ENCODE measurements at places on chromosomes 12 and 14.

GRCh38 chr14:29301571-29301970 lies 535.0 kb downstream of the FOXG1 start:
- no peak for DNase-seq

GRCh38 chr12:108333898-108334699 lies 5.0 kb downstream of the CMKLR1 start:
- no peak for DNase-seq

- peak; percentile 86 for DNase-seq
Measured at GRCh38 chr12:125183187-125184067, 118.2 kb downstream of the AACS start.

DNA sequence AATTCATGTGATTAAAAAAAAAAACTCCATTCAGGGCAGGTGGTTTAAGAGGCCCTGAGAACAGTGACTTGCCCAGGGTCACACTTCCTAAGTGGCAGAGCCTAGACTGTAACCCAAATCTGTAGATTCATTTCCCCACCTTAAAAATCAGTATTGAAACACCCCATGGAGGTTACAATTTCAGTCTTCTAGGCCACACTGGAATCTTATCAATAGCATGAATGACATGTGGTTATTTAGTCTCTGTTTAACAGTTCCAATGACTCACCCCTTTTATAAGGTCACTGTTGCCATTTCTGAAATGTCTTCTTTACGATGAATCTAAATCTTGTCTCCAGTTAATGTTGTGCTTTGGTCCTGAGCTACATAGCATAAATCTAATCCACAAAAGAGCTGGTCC lies 262.3 kb upstream of the GRIP1 start:
- DNase-seq: no peak

- no peak for DNase-seq
Measured at GRCh38 chr12:101582937-101583336, 11.8 kb upstream of the MYBPC1 start.

- DNase-seq: peak; percentile 39
Measured at GRCh38 chr12:132523576-132524331, 33.8 kb downstream of the FBRSL1 start.

DNA sequence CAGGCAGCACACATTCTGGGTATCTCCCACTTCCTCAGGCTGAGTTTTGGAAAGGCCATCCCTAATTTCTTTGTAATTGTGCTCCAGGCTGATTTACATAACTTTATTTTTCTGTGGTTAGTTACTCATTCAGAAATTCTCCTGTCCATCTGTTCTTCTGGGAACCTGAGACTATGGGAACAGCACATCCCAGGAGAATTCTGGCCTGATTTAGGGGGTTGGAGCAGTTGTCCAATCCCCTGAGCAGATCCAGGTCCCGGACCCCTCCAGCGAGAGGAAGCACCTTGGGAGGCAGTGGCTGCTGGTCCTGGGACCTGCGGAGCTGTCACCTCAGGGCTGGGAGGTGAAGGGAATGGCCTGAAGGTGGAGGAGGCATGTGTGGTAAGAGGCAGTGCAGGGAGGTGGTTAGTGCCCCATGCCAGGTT lies 40.4 kb downstream of the TSPAN9 start:
- DNase-seq: no peak

DNA sequence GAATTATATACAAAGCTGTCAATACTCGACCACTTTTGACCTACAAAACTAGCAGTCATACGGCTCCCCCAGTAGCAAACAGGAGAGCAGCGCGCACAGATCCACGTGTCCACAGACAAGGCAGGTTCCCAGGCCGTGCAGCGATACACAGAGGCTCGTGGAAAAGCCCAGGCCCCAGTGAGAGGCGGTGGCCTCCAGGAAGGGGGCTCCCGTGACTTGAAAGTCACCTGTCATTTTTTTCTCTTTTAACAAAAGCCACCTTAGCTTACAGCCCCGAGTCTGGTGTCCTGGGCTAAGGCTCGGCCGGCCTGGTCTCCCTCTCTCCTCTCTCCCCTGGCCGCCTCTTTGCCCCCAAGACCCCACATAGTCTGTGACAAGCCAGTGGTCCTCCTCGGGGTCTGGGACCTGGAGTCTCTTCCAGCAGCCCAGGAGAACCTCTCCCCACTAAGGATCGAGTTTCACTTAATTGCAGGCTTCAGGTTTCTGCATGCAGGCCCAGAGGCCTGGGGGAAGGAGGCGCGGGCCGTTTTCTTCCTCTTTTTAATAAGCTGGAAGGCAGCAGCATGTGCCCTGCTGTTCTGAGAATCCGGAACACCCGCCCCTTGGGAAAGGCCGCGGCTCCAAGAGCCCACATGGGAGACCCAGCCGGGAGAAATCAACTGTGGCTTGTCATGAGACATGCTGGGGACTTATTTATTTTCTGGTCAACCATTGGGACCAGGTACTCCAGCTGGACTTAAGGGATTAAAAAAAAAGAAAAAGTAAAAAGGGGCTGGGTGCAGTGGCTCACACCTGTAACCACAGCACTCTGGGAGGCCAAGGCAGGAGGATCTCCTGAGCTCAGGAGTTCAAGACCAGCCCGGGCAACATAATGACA lies 15.9 kb downstream of the NCOR2 start:
- no peak for DNase-seq

- DNase-seq: no peak
Measured at GRCh38 chr14:54189748-54190354, 207.0 kb upstream of the CDKN3 start.

GRCh38 chr12:1367331-1368291 lies 226.8 kb downstream of the FBXL14 start:
- DNase-seq: no peak

GRCh38 chr14:78278464-78279250 lies 108.5 kb downstream of the NRXN3 start:
- no peak for DNase-seq

DNA sequence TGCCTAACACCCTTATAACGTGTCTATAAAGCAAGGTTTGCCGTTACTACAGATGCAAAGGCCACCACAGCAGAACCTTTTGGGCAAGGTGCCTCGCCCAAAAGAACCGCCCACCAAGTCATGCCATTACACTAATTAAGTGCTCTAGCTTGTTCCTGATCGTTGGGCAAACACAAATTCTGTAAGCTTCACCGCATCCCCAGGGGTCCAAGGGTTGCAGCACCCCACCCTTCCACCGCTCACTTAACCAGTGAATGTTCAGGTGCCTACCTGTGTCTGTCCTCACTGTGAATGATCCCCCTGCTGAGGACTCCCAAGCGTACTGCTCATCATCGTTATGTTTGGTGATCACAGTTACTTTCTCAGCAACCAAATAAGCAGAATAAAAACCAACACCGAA lies 1.4 kb downstream of the HSP90AA1 start:
- no peak for DNase-seq

GRCh38 chr12:123761841-123762714 lies at the start of gene DNAH10:
Gene DNAH10, plus strand, starts transcription at chr12:123762301. Its CDS starts 36 bp downstream, at chr12:123762337.
- DNase-seq: no peak

DNA sequence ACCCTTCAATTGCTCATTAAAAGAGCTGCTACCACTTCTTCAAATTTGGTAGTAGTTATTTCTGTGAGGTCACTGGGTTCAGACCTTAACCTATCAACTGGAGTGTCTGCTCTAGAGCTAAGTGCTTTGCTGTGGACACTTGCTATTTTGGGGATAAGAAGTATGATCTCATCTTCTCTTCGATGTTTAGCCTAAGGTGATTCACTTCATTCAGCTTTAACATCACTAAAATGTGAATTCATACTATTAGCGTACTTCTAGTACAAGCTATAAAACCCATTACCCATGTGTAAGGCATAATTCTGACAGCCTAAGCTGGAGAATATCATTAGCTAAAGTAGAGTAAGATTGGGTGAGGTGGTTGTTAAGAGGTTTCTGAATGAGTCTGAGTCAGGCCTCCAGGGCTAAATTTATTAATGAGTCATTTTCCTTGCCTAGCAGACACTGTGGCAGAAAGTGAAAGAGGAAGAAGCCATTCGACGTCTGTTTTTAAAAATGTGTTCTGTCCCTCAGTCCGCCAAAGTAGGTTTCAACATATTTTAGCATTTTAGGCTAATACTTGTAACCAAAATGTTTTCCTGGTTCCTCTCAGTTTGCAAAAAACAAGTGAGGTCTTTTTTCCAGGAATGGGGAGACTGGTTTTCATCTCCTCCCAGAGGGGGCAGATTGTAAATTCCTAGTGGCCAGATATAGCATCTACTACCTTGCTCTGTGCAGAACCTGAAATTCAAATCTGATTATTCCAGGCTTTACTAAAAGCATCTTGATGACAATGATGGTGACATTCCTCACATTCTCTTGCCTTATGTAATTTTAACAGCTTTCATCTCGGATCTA lies 103.6 kb downstream of the SSPN start:
- no peak for DNase-seq

GRCh38 chr14:35915185-35915584 lies 89.0 kb downstream of the BRMS1L start:
- no peak for DNase-seq

DNA sequence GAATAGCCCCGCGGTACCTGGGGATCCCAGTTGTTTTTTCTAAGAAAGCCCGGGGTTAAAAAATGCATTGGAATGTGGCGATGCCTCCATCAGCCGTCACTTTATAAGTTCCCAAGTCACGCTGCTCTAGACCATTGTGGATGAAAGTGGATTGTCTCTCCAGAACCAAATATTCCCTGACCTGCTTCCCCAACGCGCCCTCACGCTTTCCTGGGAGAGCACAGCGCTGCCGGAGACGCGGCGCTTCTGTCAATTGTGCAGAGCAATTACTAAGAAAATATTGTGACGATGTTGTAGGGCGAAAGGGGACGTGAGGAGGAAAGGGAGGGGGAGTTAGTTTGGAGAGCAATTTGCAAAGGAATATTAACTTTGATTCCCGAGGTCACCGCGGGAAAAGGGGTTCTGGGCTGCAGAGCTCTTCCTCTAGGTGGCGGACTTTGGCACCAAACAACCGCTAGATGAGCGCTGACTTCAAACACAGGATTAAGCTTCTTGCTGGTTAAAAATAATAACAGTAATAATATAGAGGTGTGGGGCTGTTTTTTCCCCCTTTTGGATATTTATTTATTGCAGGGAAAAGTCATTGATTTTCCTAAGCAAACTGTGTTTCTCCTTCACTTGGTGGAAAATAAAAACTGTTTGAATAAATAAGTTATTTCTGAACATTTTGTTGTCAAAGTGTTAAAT lies 9.6 kb upstream of the FOXG1 start:
- peak; percentile 60 for DNase-seq

DNA sequence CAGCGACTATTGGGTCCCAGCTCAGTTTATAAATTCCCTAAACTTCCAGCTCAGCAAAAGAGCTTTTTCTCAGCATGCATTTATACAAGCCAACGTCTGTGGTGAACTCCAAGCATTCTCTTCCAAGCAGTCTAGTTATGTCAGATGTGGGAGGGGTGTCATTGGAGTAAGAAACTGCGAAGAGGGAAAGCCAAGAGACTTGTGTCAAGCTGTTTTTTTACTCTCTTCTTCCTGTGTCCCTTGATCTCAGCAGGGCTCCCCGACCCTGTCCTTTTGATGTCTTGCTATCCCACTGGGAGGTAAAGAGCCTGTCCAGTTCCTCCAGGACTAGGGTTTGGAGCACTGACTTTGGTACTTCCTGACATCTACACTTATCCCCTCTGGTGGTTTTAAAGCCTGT lies 69.0 kb downstream of the PPM1H start:
- DNase-seq: no peak

GRCh38 chr12:125797421-125798175 lies 732.4 kb downstream of the AACS start:
- DNase-seq: no peak

GRCh38 chr14:53953828-53954550 lies 2.6 kb downstream of the BMP4 start:
- no peak for DNase-seq

Data from caudate nucleus (tissue), 63 donors.